ENCODE measurements at places on chromosomes 1 and 21.

DNA sequence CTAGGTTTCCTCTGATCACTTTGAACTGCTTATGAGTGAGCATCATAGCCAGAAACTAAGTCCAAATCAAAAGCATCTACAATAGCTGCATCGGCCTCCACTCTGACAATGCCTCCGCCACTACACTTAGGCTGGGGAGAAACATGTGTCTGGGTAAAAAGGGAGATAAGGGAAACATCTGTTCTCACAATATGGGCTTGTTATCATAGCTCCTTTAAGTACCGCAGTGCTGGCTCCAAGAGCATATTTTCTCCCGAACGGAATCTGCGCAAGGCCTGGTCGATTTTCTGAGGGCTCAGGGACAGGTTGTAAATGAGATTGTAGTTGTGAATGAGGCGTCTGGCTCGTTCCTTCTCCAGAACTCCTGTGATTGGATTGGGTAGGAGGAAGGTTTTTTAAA lies 63.9 kb upstream of the CYP2J2 start:
- no peak for DNase-seq

DNA sequence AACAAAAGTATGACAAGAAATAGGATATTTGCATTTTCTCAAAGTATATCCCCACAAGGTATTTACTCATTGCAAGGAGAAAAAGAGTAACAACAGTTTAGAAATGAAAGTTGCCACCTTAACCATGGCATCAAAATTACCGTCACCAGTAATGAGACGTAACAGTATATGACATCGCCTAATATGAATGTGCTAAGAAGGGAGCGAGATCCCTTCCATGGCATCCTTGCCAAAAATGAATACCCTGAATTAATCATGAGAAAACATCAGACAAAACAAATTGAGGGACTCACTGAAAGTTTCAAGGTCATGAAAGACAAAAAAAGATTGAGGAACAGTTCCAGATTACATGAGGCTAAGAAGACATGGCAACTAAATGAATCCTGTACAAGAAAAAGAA lies 78.9 kb upstream of the MROH9 start:
- no peak for DNase-seq

- DNase-seq: peak; percentile 24
Measured at GRCh38 chr1:1355416-1355815, 2.9 kb downstream of the MXRA8 start.

GRCh38 chr1:243944429-243945160 lies 94.6 kb upstream of the AKT3 start:
- peak; percentile 17 for DNase-seq

- no peak for DNase-seq
Measured at GRCh38 chr1:220957233-220957605, 78.0 kb downstream of the HLX start.

DNA sequence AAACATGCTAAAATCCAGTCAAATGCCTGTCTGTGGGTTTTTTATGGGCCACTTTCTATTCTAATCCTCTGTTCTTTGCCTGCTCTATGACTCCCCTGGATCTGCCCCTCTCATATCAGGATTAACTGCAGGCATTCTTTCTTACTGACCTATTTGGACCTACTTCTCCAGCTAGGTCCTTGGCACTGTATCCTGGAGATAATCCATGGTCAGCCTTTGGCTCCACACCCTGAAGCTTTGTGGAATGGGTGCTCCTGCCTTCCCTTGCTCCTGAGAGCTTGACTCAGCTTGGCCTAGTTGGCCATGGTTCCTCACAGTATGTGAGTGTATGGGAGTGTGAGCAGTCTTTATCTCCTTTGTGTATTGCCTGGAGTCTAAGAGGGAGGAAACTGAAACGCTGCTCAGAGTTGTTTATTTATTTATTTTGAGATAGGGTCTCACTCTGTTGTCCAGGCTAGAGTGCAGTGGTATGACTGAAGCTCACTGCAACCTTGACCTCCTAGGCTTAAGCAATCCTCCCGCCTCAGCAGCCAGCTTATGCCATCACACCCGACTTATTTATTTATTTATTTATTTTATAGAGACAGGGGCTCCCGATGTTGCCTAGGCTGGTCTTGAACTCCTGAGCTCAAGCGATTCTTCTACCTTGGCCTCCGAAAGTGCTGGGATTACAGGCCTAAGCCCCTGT lies 28.7 kb upstream of the CDC14A start:
- no peak for DNase-seq

GRCh38 chr1:37071829-37072228 lies 37.5 kb upstream of the GRIK3 start:
- no peak for DNase-seq

GRCh38 chr1:31909691-31910090 lies 28.5 kb downstream of the PTP4A2 start:
- DNase-seq: no peak

GRCh38 chr1:180941518-180942275 lies 29.0 kb downstream of the KIAA1614 start:
- DNase-seq: no peak

- no peak for DNase-seq
Measured at GRCh38 chr1:3033790-3034090, 12.5 kb downstream of the ACTRT2 start.

- DNase-seq: no peak
Measured at GRCh38 chr1:10601342-10602070, 126.8 kb downstream of the PEX14 start.

DNA sequence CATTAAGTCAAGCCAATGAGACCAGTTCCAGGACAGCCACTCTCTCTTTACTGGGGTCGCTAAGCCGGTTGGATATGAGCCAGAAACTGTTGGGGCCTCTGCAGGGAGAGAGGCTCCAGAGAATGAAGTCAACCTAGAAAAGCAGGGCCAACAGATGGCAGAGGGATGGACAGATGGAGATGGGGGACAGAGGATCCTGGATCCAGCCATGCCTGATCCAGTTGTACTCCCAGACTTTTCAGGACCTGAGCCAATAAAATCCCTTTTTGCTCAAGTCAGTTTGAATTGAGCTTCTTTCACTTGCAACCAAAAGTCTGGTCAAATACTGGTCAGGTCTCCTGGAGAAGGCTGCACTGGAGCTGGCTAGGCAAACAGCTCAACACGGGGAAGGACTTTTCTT lies 2.2 kb downstream of the DHCR24 start:
- no peak for DNase-seq

DNA sequence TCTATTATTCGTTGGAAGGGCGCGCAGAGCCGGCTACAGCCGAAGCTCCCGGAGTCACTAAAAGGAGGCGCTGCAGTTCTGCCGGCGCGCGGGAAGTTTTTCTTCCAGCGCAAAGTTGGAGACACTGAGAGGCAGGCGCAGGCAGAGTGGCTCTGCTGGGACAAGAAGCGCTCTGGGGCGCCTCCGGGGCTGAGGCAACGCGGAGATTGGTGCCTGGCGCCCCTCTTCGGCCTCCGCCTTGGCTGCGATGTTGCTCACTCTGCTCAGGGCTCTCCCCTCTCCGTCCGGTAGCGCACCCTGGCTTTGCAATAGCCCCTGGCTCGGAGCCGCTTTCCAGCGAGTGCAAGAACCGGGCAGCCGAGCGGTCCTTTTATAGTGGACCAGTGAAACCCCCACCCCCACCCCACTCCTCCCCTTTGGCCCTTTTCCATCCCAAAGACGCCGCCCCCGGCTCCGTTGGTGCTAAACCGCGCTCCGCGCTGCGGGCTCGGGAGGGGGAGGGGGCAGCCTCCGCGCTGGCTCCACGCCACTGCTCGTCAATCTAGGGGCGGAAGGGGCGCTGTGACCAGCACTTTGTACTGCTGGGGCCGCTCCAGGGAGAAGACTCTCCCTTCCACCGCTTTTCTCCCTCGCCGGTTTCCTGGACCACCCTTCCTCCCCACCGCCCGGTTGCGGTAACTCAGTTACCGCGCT lies at the start of gene ADAMTS1:
TSS of gene ADAMTS1 (minus strand) at position 344 of the 693 bp plus-strand sequence. CDS start 455 bp downstream, outside the sequence.
- no peak for DNase-seq
